ENCODE measurements at places on chromosomes 4 and X.

DNA sequence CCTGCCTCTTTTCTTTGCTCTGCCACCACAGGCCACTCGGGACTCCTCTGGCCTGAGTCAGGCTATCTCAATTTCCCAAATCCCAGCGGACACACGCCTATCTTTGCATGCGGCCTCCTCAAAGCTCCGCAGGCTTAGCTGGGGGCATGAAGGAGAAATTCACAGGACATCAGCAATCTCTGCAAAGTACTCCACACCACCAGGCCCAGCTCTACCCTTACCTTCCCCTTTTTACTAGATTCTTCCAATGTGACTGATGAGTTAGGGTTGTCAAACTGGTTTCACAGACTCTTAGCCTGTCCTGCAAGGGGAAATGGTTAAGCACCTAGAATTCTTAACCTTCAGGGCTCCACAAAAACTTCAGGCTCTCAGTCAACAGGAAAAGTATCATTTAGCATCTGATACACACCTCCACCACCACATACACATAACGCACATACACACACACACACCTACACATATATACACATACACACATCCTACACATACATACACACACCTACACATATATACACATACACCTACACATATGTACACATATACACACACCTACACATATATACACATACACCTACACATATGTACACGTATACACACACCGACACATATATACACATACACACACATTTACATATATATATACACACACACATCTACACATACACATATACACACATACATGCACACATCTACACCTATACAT lies 349.1 kb downstream of the ANK2 start:
- DNase-seq, result no peak

GRCh38 chr4:116702949-116703348 lies 382.4 kb downstream of the TRAM1L1 start:
- peak; percentile 25 for DNase-seq

GRCh38 chrX:65744965-65745364 lies 77.5 kb downstream of the MSN start:
- DNase-seq, result peak; percentile 54

DNA sequence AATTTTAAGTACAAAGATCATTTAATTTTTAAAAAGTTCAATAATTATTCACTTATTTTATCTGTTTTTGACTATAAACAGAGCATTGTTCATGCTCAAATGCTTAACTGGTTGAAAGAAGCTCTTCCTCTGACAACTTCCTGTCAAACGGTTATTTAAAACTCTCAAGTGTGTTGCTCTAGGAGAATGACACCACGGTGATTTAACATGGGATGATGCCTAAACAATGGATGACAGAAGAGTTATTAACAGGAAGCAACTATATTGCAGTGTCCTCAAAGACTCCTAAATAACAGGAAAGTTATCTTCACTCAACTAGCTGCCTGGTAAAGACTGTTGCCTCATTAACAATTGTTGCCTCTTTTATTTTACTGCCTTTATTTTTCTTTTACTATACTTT lies 509.6 kb downstream of the PACRGL start:
- DNase-seq, result no peak

DNA sequence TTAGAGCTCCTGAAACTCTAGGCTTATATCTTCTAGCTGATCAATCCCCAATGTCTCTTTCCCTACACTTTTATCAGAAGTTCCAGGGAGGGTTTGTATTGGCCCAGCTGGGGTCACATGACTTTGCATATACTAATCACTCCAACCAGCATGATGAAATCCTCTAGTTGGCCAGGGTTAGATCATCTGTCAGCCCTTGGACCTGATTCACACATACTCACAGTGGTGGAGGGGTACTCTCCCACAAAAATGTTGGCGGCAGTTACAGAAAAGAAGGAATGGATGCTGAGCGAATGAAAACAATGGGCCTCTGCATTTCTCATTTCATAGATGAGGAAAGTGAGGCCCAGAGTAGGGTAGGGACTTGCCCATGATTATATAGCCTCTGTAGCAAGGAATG lies 151.1 kb downstream of the PJA1 start:
- DNase-seq, result peak; percentile 34

DNA sequence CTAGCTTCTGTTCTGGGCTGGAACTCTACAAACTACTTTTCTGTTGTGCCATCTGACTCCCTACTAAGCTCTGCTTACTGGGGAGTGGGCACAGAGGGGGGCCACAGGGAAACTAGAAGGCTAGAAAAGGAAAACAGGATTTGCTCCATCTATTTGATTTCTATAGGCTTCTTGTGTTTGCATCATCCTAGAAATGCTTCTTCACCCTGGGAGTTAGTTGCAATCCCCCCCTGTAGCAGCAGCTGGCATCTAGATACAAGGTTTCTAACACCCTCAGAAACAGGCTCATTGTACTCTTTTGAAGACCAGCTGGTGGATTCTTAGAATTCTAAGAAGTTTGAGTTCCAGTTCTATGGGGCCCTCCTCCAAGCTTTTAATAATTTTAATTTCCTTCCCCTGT lies 213.4 kb downstream of the TMA16 start:
- no peak for DNase-seq

GRCh38 chr4:105780176-105780575 lies 71.6 kb downstream of the GSTCD start:
- no peak for DNase-seq

- DNase-seq, result no peak
These were observed 18.7 kb upstream of the FMR1NB start for GRCh38 chrX:147962476-147962875.

DNA sequence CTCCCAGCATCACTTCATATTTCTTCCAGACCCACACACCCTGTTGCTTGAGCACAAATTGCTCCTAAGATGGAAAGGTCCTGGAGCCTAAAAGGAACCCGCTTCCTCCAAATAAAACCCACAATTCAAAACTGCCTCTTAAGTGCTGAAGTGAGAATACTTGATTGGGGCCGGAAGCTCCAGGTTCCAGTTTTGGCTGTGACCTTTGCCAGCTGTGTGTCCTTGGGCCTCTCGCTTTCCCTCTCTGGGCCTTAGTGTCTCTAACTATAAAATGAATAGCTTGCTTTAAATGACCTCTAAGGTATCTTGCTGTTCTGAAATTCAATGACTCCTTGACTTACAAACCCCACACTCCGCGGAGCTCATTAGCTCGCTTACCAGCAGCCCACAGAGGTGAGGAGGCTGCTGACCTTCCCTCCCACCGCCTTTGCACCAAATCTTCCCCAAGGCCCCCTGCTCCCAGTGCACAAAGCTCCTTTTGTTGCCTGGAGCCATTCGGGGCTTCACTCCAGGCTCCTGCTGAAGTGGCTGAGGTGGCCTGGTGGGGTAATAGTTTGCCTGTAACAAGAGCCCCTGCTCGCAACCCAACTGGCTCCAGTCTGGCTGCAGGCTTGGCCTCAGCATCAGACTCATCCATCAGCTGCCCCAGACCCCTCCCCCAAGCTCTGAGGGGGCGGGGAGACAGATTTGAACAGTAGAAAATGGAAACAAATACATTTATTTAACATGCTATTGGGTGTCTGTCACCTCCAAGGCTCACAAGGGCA lies 21.8 kb downstream of the STARD8 start:
- no peak for DNase-seq

- DNase-seq, result peak; percentile 65
These were observed 39.0 kb downstream of the FBXO8 start for GRCh38 chr4:174244441-174244840.

DNA sequence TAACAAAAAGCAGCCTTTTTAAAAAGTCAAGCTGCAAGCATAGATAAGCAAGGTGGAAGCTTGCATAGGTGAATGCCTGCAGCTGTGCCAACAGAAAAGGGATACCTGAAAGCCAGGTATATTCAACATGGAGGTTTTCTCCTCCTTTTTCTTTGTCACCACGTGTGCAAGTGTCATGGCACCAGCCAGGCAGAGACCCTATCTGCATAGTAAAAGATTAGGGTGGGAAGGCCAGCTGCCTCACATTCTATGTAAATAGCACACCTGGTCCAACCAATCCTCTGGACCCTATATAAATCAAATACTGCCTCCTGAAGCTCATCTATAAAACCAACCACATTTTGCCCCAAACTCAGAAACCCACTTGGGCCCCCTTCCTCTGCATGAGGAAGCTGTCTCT lies 28.0 kb upstream of the PLK4 start:
- no peak for DNase-seq

DNA sequence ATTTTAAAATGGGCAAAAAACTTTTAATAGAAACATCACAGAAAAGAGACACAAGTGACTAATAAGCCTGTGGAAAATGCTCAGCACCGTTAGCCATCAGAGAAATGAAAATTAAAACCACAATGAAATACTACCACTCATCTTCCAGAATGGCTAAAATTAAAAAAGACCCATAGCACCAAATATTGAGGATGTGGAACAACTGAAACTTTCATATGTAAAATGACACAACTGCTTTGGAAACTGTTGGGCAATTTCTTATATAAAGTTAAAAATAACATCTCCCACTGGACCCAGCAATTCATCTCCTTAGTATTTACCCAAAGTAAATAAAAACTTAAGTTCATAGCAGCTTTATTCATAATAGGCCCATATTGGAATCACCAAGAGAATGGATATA lies 94.2 kb downstream of the TENM3 start:
- no peak for DNase-seq

GRCh38 chr4:162791226-162791625 lies 375.5 kb downstream of the NAF1 start:
- peak; percentile 32 for DNase-seq

DNA sequence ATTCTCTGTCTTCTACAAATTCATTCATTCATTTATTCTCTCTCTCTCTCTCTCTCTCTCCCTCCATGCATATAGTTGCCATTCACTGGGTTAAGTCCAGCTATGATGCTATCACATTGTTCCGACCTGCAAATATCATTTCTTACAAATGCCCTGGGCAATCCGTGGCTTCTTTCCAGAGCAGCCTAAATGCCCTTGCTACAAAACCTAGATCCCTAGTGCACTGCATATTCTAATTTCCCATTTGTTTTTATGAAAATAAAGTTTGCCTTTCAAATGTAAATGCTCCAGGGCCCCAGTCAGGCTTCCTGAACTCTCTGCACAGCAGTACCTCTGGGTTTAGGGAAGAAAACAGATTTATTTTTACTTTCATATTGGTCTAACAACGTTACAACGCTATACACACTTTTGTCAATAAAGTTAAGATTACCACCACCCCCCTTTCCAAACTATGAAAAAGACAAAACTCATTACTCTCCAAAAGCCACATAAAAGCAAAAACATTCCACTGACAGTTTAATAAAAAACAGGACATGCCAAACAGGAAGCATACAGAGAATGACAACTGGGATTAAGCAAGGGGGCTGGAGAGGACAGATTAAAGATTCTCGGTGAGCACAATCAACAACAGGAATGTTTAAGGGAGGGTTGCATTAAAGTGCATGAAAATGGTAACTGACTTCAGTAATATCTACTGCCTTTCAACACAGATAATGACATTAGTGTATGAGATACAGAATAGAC lies 104.3 kb downstream of the USP46 start:
- DNase-seq, result no peak

GRCh38 chr4:83751336-83751949 lies 215.5 kb downstream of the GPAT3 start:
- DNase-seq, result peak; percentile 22

GRCh38 chrX:6448003-6448402 lies 86.9 kb downstream of the VCX3A start:
- DNase-seq, result no peak

DNA sequence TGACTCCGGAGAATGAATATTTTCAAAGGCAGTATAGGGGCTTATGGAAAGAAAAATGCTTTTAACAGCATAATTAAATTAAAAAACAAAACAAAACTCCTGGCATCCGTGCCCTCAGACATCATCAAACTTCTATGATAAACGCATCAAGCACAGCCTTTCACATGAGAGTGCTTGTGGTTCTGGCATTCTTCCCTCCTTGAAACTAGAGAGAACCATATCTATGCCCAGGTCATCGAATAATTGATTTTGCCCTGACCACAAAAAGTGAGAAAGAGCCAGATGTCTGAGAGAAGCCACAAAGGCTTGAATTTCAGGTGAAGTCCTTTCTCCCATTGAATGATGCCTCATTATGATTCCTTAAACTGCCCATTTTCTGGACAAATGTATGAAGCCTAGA lies 286.8 kb downstream of the CBLL2 start:
- no peak for DNase-seq

GRCh38 chrX:16778545-16778944 lies 7.7 kb upstream of the TXLNG start:
- no peak for DNase-seq

- DNase-seq, result no peak
These were observed 24.0 kb downstream of the TET2 start for GRCh38 chr4:105170711-105171110.

DNA sequence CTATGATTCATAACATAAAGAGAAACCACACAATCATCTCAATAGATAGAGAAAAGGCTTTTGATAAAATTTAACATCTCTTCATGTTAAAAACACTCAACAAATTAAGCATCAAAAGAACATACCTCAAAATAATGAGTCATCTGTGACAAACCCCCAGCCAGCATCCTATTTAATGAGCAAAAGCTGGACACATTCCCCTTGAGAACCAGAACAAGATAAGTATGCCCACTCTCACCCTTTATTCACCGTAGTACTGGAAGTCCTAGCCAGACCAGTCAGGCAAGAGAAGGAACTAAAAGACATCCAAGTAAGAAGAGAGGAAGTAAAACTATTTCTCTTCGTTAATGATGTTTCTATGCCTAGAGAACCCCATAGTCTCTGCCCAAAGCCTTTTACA lies 507.2 kb downstream of the PABPC4L start:
- DNase-seq, result peak; percentile 13

DNA sequence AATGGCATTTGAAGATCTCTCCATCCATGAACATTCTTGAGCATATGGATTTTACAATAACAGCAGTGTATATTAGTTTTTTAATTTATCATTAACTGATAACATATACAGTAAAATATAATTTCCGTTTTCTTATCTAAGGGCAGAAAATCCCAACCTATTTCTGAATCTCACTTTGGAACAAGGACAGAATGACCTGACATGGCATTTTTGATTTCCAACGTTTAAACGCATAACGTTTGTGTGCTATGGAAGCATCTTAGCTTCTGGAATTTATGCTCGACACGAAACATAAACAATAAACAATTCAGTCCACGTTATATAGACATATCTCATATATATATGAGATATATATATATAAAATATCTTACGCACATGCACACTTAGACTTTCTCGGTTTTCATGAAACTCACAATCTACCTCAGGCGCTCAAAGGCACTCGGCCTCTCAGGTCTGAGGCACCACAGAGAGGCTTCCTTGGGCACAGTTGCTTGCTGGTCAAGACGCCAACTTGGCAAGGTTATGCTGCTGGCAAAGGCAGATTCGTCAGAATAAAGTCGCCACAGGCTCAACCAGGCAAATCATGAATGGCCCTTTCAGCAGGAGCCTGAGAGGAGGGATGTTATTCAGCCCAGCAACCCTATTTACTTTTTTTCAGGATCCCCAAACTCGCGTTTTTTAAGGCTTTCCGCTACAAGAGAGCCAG lies 1.0 kb upstream of the UGT8 start:
- DNase-seq, result no peak

Measured in ELR (cell line).